ENCODE measurements at places on chromosomes 4 and X.
A peak's percentile ranks its signal among the peaks of the same experiment; 100 is the strongest.

GRCh38 chr4:187209921-187210613, 486.4 kb upstream of the FAT1 start:
- peak; percentile 98 for DNase-seq

DNA sequence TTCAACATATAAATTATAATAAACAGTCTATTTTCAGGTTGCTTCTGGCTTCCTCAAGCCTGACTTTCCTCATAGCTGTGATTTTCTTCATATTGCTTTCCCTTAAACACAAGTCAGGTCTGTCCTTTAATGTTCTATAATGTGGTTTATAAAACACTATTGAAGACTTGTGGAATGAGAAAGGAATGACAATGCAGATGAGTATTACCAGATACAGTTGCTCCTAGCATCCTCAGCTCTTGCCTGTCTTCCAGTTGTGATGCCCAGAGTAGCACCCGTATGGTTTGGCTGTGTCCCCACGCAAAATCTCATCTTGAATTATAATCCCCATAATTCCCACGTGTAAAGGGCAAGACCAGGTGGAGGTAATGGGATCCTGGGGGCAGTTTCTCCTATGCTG, 265.7 kb upstream of the BOD1L1 start:
- no peak for DNase-seq

DNA sequence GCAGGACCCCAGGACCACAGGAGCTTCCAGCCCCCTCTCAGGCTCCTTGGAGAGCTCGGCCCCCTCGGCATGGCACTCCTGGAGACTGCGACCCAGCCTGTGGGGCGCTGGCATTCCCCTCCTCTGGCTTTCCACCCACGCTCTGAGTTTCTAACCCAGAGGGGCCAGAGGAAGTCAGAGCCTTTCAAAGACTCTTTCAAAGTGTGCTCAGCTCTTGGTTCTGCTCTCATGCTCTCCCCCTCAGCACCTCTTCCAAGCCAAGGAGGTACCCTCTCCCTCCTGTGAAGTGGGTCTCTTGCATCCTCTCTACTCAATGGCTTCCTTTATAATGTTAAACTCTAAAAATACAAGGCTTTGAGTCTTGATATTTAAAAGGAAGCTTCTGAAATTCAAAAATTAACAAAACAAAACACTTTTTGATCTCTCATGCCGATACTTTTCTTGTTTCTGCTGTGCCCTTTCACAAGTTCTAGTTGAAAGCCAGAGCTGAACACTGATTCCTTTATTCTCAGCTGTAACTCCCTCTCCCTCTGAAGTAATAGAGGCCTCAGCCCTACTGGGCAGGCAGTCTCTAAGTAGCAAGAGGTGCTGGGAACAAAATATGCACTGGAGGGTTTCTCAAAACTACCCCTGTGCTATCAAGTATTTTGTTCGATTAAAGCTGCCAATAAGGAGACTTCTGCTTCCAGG, 82.8 kb downstream of the NAT8L start:
- no peak for DNase-seq

- DNase-seq: no peak
Measured at GRCh38 chr4:8542776-8543525, 37.2 kb upstream of the GPR78 start.

DNA sequence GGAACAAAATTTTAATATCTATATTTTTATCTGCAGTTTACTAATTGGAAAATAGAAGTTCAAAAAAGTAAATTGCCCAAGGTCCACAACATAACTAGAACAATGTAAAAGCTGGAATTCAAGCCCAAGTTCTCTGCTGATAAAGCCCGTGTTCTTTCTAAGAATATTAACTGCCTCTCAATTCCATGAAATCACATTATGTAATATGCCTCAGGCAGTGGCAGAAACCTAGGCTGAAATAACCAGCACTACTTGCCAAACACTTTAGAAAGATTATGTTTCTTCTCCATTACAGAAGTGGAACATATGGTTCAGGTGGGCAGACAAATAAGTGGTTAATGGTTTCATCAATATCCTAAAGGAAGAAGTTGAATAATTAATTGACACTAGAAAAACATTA, 56.7 kb upstream of the ADGRL3 start:
- DNase-seq: no peak

GRCh38 chrX:40543661-40544328, 37.0 kb upstream of the ATP6AP2 start:
- DNase-seq: no peak

- DNase-seq: peak; percentile 13
Measured at GRCh38 chr4:79854856-79855502, 218.1 kb downstream of the ANTXR2 start.

Data from AG09309 (cell line).